ENCODE measurements at places on chromosomes 6 and 20.

DNA sequence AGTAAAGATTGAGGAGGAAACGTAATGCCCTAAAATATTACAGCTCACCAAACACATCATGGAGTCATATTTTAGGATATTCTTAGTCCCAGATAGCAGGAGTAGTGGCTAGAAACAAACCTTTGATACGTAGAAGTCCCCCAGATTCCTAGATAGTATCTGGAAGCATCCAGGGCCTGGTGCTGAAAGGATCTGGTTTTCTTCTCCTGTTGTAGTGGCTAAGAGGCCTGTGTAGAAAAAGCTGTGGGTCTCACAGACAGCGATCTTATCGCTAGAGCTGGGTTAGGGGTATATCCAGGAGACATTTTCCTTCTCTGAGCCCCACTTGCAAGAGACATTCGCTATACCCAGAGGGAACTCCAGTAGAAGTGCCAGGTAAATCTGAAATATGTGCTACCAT, 139.9 kb downstream of the KCNQ5 start:
- DNase-seq: no peak

- peak; percentile 73 for DNase-seq
Observed at GRCh38 chr6:111579816-111580215, 25.9 kb downstream of the TRAF3IP2 start.

DNA sequence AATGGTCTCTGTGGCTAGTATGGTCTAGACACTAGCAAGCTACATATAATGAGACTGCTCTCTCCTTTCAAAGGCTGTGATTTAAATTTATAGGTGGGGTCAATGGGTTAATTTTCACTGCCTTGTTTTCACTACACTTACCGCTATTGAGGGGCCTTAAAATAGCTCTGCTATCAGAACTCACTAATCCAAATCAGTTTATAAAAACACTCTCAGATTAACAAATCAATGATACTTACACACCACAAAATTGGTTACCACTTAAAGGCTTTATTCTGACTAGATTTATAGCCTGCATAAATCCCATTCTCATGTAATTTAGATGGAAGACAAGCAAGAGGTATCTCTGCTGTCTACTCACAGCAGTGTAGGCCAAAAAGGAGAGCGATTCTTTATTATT, 313.0 kb upstream of the AGPAT4 start:
- DNase-seq: no peak

DNA sequence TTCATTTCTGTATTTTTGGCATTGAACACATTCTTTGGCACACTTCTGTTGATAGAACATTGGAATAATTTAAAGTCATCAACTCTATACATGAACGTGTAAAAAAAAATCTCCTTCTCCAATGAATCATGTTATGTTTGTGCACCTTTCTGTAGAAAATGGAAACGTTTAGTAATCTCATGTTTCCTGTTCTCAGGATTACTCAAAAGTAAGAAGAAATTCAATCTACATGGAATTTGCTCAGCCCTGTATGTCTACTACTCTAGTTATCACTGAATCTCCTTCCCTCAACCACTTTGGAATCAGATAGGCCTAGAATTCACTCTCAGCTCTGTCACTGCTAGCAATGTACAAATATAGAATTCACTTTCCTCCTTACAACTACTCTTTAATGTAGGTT, 103.6 kb downstream of the COL21A1 start:
- DNase-seq: no peak

DNA sequence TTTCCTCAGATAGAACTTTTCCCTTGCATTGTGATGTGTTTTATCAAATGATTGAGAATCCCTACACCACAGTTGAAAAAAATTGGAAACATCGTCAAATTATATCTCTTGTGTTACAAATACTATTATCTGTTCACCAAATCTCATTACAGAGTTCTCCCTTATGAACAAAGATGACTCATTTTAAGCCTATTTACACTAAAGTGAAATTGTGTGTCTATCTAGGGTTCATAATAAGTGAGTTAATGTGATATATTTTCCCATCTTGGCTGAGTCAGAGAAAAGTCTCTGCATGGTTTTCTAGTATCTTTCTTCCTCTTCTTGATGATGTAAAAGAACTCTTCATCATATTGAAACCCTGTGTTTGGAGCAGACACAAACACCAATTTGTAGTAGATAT, 1263.3 kb upstream of the EYS start:
- no peak for DNase-seq

GRCh38 chr6:99591673-99592364, 14.8 kb upstream of the PRDM13 start:
- DNase-seq: no peak

DNA sequence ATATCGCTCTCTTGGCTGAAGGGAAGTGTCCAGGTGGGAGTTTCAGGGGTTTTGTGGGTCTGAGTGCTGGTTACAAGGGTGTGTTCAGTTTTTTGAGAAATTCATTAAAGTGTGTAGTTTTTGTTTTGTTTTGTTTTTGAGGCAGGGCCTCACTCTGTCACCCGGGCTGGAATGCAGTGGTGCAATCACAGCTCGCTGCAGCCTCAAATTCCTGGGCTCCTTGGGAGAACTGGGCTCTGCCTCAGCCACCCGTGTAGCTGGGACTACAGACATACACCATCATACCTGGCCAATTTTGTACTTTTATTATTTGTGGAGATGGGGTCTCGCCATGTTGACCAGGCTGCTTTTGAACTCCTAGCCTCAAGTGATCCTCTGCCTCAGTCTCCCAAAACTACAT, 51.2 kb upstream of the RALGAPA2 start:
- DNase-seq: no peak

- DNase-seq: no peak
Observed at GRCh38 chr6:140475086-140475485, 1100.6 kb upstream of the CITED2 start.

DNA sequence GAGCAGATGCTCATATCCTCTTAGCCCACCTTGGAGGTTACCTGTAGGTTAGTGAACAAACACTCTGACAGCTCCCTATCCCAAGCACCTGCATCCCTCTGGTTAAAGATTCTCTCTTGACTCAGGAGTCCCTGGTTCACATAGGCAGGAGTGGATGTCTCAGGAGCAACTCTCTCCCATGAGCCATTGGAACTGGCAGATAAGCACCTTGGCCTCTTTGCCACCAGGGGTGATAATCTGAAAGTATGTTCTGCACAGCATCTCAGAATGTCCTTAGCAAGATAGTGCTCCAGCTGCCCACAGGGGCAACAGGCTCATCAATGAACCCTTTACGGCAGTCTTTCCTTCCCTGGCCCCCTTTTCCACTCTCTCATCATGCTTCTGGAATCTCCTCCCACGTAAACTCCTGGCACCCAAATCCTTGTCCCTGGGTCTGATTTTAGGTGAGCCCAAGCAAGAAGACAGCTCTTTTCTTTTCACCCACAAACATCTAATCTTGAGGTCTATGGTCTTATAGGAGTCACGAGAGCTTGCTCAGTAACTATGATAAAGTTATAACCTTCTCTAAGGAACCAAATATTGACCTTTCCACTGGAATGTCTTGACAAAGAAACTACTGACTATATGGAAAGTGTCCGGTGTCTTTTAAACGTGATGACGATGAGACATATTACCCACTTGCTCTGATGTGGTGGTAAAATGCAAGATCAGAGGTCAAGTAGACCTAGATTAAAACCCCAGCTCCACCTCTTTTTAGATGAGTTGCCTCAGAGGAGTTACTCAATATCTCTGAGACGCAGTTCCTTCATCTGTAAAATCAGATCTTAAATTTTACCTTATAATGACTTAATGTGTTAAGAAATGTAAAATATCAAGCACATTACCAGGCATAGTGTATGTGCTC, 39.8 kb upstream of the ISM1 start:
- peak; percentile 6 for DNase-seq

DNA sequence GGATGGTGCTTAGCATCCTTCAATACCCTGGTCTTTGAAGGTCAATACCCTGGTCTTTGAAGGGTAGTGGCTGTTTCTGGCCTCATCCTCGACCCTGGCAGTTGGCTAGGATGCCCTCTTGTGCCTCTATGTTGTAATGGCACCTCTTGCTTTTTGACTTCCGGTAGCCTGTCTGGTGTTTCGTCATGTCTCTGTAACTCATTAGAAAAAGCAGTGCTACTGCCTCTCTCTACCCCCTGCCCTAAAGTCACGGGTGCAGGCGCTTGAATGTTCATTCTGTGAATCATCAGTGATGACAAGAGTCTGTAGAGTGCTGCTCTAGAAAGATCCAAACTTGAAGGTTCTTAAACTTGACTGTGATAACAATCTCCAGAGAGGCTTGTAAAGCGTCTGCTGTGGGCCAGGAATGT, 28.3 kb downstream of the RSPO4 start:
- DNase-seq: peak; percentile 90

DNA sequence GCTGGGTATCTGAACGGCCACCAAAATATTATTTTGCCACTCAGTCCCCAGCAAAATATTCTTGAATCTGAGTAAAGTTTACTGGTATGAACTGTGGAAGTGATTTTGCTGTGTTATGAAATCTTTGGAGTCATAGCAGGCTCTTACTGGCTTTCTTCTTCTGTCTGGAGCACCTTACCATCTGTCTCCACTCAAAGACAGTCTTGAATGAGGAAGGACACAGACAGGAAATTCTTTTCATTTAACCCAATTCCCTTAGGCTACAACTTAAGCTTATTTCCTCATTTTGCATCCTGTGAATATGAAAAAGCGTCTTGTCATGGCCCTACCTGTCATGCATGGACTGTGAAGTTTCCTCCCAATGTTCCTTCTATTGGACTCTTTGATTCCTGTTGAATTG, 24.7 kb downstream of the FNDC1 start:
- no peak for DNase-seq

DNA sequence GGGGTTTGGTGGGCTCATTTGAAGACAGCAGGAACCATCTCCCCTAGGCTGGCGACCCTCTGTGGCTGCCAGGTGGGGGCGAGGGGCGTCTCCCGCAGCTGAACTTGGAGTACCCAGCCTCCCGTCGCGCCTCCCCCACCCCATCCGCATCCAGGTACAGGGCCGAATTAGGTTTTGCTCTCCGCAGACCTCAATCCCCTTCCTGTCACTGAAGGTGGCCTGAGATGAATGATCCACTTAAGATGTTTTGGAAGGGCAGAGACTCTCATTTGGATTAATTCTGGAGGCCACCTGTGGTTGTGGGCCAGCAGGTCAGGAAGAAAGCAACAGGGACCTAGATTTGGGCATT, 493 bp downstream of the CD83 start:
- no peak for DNase-seq

GRCh38 chr20:46209930-46210671, 92.0 kb downstream of the CD40 start:
- no peak for DNase-seq

GRCh38 chr6:99467509-99468106, 42.5 kb upstream of the PNISR start:
- peak; percentile 72 for DNase-seq

DNA sequence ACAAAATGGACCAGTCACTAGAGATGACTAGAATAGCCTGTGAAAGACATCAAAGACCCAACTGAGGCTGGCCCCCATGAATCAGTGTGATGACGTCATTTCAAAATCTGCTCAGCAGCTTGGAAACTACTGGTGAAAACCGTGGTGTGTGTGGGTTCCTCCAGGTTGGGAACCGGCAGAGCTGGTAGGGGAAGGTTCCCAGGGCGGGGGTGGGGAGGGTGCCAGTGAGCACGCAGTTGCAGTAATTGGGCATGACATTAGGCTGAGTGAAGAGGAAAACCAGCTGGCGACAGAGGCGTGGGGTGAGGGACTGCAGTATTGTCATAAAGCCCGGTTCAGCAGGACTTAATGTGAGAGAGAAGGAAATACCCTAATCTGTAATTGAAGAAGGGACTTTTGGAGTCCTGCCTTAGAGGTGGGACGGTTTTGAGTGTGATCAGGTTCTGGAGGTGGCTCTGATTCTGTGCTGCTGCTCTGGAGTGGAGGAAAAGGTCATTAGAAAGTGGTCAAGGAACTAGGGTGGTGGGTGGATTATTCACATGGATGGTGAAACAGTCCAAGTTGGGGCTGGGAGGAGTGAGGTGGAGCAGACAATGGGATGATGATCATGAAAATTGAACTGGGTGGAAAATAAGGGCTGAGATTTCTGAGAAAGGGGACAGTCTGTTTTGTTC, 52.0 kb upstream of the MTHFD1L start:
- no peak for DNase-seq

DNA sequence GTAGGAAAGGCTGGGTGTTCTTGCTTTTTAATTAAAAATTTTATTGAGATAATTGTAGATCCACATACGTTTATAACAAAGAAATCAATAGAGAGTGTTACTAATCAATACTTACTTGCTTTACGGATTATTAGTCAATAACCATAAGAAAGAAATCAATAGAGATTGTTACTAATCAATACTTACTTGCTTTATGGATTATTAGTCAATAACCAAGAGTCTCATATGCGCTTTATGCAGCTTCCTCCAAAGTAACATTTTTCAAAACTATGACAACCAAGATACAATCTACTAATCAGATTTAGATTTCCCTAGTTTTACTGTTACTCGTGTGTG, 31.0 kb upstream of the LY86 start:
- no peak for DNase-seq

- DNase-seq: no peak
Observed at GRCh38 chr6:8075704-8076103, 11.5 kb upstream of the BLOC1S5 start.

DNA sequence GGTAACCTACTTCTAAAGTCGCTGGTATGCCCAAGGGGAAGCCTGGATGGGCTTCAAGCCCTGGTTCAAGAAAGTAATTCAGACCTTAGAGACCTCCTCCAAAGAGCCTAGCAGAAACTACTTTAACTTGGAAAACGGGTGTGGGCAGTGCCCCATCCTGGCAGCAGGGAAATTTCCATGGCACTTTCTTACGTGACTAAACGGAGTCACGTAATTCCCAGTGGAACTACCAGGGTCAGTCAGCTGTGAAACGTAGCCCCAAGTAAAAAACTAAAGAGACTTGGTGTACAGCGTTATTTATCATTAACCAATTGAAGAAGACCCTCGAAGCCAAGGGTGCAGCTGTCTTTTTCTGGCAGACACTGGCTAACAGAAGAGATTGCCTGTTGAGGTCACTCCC, 114.0 kb downstream of the RCAN2 start:
- DNase-seq: no peak

GRCh38 chr20:50130356-50130723, 17.4 kb upstream of the UBE2V1 start:
- DNase-seq: no peak

- DNase-seq: peak; percentile 35
Observed at GRCh38 chr20:50731930-50732690, 730 bp downstream of the PARD6B start.

GRCh38 chr6:157569543-157569942, 188.6 kb downstream of the ZDHHC14 start:
- DNase-seq: no peak

GRCh38 chr6:4316867-4317400, 181.6 kb upstream of the ECI2 start:
- peak; percentile 74 for DNase-seq

All from OCI-M1 (cell line).